ENCODE measurements at places on chromosomes 3 and 15.

- DNase-seq: peak; percentile 72
These were observed at the start of gene ZNF710 for GRCh38 chr15:90001062-90001682. TSS of gene ZNF710 (plus strand) at chr15:90001324. CDS start at chr15:90067138, 65,814 bp downstream.

DNA sequence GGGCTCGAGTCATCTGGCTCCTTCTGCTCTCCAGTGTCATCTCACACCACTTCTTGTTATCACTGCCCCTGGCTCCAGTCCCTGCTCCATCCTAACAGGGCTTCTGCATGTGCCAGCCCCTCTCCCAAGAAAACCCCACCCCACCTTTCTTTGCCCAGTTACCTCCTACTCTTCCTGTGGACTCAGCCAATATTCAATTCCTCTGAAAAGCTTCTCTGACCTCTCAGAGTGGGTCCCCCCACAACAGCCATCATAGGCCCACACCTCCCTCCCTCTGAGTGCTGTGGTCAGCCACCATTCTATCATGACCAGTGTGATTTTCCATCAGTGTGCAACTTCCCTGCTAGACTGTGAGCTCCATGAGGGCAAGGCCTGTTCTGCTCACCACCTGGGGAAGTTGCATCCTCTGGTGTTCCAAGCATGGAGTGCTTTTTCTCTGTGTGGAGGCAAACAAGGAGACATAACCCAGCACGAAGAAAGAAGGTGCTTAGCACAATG is 71.6 kb downstream of the ADCY5 start:
- no peak for DNase-seq

DNA sequence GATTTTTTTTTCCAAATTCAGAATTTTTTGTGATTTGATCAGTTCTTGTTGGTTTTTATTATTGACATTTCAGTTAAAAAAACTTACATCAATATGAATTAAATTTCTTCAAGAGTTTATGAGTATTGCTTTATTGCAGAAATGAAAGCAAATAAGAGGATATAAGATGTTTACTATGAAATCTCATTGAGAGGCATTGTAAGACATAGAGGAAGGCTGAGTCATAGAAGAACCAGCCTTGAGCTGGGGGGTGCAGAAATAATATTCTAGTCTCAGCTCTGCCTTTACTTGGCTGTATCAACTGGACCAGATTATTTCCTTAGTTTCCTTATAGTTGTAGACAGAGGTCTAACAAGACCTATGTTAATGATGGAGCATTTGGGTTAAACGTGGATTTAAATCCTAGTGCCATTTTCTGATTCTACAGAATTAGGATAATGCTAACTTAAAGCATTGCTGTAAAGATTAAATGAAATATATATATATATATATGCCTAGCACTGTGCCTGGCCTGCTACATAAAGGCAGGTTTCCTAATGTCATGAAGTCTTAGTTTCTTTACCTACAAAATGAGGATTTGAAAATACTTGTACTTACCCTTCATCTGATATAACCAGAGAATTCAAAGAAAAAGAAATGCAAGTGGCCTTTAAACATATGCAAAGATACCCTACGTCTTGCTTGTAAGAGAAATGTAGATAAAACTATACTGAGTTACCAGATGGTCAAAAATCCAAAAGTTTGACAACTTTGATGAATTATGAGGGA is 7.3 kb downstream of the FAM98B start:
- DNase-seq: no peak

- DNase-seq: no peak
These were observed 44.5 kb upstream of the PDZRN3 start for GRCh38 chr3:73669260-73669659.

DNA sequence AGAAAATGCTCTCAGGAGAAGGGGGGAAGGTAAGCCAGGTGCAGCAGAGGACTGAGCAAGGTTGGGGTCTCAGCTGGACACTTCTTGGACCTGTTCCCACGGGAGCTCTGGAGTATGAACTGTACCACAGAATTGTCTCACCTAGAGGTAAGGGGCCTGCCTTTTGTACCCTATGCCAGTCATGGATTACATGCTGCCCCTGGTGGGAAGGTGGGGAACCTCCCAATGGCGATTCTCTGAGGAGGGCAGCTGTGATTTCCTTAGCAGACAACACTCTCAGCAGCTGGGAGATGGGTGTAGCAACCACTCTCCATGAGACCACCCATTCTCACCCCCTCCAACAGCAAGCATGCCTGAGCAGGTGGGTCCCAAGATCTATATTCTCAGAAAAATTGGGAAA is 329.4 kb upstream of the CTNNB1 start:
- no peak for DNase-seq

DNA sequence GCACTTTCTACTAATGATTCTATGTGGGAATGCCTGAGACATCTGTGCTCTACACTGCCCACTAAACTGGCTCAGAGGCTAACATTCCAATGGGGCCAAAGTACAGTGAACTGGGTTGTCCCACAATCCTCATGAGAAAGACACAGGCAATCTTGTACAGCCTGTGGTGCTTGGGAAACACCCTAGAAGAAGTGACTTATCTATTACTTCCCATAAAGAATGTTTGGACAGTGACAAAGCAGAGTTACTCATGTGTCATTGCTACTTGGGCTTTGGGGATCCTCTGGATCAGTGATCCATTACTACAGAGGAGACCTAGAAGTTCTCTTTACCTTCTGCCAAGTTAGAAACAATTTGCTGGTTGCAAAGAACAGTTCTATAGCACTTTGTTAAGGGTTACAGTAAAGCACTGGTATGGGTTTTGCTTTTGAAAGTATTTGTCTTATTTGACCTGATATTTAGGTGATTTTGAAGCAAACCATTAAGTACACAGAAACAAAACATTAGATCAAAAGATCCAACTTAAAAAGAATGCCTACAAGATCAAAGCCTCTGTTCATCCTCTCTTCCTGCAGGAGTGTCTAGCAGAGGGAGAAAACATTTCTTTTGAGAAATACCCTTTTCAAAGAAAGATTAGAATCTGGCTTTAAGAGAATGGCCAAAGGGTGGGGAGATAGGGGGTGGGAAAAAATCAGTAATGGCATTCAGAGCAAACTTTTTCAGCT is 75.8 kb downstream of the CTNNB1 start:
- DNase-seq: no peak

DNA sequence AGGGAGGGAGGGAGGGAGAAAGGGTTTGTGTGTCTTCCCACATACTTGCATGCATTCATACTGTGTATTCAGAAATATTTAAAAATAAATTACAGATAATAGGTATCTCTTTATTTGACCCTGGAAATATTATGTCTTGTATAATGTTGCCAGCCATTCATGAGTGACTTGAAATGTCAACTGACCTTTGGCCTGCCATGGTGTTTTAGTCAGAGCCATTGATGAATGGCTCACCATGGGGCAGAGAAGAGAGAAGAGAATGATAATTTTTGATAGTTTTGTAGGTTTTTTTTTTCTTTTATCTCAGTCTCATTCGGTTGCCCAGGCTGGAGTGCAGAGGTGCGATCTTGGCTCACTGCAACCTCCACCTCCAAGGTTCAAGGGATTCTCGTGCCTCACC is 121.2 kb downstream of the ATG7 start:
- DNase-seq: no peak

- no peak for DNase-seq
These were observed 36.3 kb upstream of the FAM107A start for GRCh38 chr3:58613236-58614132.
